Dorsolateral prefrontal cortex (tissue), 122 donors: ENCODE measurements at places on chromosomes 3 and 15. TPM values are rescaled to one million over a fixed set of nuclear protein-coding genes. Genes with fewer than 3 reads are reported as not detected.
A peak's percentile ranks its signal among the peaks of the same experiment; 100 is the strongest.

- DNase-seq, result peak; percentile 35
Measured at GRCh38 chr3:124117486-124117885, 125.6 kb upstream of the ROPN1 start.

DNA sequence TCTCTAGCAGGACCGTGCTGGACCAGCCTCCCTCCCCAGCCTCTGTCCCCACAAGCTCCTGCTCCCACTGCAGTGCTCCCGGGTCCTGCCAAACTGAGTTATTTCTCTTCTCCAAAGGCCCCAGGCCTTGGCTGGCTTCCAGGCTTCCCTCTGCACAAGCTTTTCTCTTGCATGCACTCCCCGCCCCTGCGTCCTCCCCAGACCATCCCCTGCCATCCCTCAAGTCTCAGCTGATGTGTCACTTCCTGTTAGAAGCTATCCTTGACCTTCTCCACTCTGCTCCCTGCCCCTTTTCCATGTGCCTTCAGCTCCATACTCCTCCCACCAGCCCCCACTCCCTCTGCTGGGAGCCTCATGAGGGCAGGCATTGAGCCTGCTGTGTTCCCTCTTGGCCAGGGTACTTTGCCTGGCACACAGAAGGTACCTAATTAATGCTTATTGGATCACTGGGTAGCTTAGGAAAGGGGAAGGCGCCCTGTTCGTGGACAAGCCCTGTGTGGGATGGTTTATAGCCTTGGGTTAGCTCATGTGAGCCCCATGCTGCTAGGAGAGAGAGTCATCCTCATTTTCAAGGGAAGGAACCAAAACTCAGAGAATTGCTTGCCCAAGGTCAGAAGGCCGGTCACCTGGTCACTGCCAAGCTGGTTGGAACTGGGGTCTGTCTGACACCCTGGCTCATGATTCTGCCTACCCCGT lies 56.4 kb downstream of the FEM1B start:
- DNase-seq, result no peak

The KNG1 gene
- 0.31 TPM for total RNA-seq

The WWTR1 gene
- 34.0 TPM for total RNA-seq

DNA sequence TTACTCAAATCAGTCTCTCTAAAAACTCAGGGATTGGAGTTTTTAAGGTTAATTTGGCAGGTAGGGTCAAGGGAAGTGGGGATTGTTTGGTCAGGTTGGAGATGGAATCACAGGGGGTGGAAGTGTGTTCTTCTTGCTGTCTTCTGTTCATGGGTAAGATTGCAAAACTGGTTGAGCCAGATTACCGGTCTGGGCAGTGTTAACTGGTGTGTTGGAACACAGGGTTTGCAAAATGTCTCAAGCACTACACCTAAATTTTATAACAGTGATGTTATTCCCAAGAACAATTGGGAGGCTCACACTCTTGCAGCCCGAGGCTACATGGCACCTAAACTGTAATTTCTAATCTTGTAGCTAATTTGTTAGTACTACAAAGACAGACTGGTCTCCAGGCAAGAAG lies 425.4 kb downstream of the PLOD2 start:
- no peak for DNase-seq

The CYP11A1 gene
- 2.0 TPM for total RNA-seq
